ENCODE measurements at places on chromosomes 1 and 21. TPM values are rescaled to one million over a fixed set of nuclear protein-coding genes. Genes with fewer than 3 reads are reported as not detected.

Gene CASQ1
- total RNA-seq: not detected

Gene ZNF670
- 2.7 TPM for total RNA-seq

Gene CFHR2
- total RNA-seq: not detected

Gene OR2W3
- total RNA-seq: 0.83 TPM

Gene C1QB
- total RNA-seq: 2.4 TPM

Gene ATP1A4
- total RNA-seq: 0.71 TPM

Gene ASCL5
- total RNA-seq: 0.27 TPM

Gene THBS3
- total RNA-seq: 26.0 TPM

Gene GUCA2B
- total RNA-seq: not detected

Gene CYP4A22
- not detected for total RNA-seq

Gene SPTA1
- total RNA-seq: not detected

Measured in naive thymus-derived CD4-positive, alpha-beta T cell (primary cell).